ENCODE measurements at places on chromosomes 6 and 20.

DNA sequence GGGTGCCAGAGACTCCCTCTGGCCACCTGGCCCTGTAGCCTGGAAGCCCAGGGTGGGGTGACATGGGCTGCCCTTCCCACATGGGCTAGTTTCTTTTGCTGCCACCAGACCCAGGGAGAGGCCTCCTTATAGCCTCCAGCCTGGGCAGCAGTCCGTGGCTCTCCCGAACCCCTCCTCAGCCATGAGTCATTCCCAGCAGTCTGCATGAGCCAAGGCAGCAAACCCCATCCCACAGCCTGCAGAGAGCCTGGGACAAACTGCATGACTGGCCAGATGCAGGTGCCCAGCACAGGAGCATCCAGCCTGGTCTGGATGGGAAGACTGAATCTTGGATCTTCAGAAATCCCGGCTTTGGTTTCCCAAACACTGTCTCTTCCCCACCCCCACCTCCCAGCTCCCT lies 75.7 kb downstream of the MRPL14 start:
- DNase-seq = no peak

DNA sequence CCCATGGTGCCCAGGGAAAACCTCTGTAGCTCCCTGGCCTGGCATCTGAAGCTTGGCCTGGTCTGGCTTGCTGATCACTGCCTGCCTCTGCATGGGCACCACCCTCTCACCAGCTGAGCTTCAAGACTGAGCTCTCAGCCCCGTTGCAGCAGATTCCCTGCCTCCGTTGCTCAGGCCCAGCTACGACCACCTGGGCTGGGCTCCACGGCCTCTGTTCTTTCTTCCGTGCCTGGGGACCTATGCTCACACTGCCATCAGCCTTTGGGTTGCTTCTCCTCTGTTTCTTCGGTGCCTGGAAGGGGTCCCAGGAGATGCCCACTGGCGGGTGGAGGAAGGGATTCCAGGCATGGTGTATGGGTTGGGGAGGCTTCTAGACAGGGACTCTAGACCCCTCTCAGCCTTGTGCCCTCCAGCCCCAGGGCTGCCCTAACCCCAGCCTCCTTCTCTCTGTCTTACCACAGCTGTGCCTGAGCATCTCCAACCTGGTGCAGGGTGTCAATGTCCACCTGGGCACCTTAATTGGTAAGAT lies 9.1 kb downstream of the BPIFB2 start:
- no peak for DNase-seq

GRCh38 chr20:63624486-63624885 lies 2.4 kb downstream of the GMEB2 start:
- no peak for DNase-seq

GRCh38 chr20:25076731-25077609 lies 5.0 kb downstream of the VSX1 start:
- peak; percentile 40 for DNase-seq

GRCh38 chr20:35327074-35327976 lies 35.1 kb upstream of the FAM83C start:
- DNase-seq = no peak

GRCh38 chr6:148382861-148383260 lies 40.2 kb downstream of the SASH1 start:
- DNase-seq = no peak

DNA sequence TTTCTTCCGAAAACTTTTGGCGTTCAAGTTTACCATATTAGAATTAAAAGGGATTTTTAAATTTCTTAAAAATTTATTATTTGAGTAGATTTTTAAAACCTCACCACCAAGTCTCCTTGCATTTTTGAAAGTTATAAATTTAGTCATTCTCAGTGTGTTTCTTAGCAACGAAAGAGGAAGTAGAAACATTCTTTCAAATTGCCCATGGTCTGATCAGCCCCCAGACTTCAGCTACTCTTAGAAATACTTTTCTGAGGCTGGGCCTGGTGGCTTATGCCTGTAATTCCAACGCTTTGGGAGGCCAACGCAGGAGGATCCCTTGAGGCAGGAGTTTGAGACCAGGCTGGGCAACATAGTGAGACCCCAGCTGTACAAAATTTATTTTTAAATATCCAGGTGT lies 15.1 kb upstream of the RTF2 start:
- no peak for DNase-seq
